ENCODE measurements at places on chromosomes 3 and 15.

GRCh38 chr3:114706591-114707232, 412.9 kb downstream of the TIGIT start:
- DNase-seq = peak; percentile 43

DNA sequence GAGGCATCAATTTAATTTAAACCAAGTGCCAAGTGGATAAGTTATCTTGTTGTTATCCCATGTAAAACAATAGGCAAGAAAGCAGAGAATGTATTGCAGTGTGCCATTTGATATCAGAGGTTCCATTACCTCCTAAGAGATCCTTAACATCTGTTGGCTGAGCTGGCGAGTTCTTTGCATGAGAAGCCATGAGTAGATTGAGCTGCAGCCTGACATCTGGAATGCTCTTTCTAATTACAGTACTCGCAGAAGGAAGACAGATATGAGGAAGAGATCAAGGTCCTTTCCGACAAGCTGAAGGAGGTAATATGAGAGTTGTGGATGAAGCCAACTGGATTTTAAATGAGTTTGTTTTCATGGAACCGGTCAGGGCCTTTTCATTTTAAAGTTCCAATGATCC, 19.4 kb downstream of the TPM1 start:
- no peak for DNase-seq

DNA sequence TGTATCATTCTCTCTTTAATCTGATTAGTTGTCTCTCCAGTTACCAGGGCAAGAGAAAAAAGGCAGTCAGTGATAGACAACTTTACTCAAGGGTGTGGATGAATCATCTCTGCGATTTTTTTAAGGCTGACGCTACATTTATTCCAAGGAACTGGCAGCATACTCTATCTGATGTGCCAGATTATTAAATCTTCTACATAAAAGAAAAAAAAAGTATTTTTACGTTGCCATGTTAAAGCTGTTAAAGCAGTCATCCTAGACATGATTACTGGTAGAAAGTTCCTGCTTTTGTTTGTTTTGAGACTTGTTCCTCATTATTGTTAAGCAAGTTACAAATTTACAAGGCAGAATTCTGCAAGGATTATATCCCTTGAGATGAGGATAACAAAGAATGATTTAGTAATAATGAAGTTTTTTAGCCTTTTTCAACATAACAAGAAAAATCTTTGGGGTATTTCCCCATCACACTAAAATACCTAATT, 121.7 kb downstream of the CBLB start:
- no peak for DNase-seq

DNA sequence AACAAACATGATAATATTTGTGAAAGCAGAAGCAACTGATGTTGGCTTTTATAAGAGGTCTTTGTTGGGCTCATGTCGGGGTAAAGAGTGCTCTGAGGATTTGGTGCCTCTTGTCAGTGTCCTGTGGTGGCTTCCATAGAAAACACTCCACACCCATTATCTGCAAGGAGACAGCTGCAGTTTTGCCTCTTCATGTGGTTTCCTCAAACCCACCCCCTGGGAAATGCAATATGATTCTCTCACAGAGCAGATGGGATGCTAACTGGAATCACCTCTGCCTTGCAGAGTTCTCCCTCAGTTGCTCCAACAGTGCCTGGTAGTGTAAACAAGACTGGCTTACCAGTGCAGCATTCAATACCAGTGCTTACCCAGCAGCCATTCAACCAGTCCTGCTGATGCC, 771.4 kb upstream of the CFAP20DC start:
- DNase-seq = no peak

- DNase-seq = no peak
These were observed 11.2 kb downstream of the PLA2G4B start for GRCh38 chr15:41849861-41850260.

DNA sequence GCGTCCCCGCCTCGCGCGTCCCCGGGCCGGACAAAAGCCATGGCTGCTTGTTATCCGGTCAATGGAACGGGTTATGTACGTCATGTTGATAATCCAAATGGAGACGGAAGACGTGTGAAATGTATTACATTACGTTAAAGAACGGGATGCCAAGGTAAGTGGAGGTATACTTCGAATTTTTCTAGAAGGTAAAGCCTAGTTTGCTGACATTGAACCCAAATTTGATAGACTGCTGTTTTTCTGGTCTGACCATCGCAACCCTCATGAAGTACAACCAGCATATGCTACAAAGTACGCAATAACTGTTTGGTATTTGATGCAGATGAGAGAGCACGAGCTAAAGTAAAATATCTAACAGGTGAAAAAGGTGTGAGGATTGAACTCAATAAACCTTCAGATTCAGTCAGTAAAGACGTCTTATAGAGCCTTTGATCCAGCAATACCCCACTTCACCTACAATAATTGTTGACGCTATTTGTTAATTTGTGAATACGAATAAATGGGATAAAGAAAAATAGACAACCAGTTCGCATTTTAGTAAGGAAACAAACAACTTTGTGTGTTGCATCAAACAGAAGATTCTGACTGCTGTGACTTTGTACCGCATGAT, 19.8 kb downstream of the WDR73 start:
- DNase-seq = no peak

- DNase-seq = peak; percentile 6
These were observed 21.0 kb upstream of the CHMP2B start for GRCh38 chr3:87206070-87206469.

- DNase-seq = no peak
These were observed 525.1 kb upstream of the GOLIM4 start for GRCh38 chr3:168620854-168621253.

DNA sequence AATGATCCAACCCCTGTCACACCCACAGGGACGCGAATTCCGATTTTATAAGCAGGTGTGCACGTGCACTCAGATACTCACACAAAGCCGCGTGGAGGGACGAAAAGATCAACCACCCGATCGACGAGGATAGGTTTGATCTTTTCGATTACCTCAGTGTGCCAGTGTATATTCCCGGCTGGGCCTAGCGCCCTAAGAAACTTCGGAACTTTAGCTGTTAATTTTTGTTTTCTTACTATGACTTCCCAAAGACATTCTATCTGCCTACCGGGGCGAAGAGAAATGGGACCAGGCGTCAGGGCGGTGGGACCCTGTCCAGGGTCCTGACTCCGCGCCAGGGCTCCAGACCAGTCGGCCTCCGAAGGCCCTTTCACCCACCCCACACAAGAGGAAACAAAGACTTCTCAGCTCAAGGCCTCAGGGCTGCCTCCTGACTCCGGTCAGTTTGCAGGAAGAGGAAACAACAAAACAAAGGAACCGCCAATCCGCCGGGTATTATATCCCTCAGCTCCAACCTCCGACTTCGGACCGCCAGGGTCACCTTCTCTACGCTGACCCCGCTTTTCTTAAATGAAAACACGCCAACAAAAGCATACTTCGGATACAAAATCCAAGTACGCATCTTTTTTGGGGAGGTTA, 6.8 kb downstream of the ONECUT1 start:
- DNase-seq = no peak

- no peak for DNase-seq
These were observed 5.6 kb upstream of the RPL14 start for GRCh38 chr3:40451551-40451950.

DNA sequence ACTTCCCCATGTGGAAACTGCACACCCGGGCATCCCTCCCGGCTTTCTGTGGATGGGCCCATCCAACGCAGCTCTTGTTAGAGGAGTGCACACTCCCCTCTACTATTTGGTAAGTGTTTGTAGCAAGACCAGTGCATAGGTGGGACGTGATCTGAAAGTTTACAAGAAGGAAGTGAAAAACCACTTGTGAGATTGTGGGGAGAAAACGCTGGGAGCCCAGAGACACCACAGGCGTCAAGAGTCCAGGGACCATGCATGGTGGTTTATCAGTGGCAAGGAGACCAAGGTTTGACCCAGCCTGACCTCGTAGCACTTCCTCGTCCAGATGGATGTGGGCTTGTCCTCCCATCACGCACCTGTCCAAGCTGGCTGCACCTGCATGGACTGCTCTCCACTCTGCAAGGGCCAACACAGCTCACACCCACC, 51.6 kb downstream of the ATP10A start:
- DNase-seq = no peak

- DNase-seq = no peak
These were observed 324.6 kb downstream of the EPHA6 start for GRCh38 chr3:97138914-97139541.

DNA sequence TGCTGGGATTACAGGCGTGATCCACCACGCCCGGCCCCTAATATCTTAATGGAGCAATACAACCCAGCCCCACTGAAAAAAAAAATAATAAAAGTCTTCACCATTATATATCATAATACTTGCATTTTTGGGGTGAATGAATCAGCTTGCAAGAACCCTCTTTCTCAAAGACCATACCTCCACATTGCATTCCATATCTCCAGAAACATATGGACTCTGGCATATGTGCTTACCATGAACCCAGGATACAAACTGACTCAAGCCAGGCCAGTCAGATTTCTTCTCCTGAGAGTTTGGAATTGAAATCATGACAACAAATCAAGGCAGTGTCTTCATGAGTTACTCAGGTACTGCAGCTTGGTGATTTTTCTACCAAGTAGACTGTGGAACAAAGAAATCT, 101.2 kb downstream of the FRMD5 start:
- DNase-seq = no peak

DNA sequence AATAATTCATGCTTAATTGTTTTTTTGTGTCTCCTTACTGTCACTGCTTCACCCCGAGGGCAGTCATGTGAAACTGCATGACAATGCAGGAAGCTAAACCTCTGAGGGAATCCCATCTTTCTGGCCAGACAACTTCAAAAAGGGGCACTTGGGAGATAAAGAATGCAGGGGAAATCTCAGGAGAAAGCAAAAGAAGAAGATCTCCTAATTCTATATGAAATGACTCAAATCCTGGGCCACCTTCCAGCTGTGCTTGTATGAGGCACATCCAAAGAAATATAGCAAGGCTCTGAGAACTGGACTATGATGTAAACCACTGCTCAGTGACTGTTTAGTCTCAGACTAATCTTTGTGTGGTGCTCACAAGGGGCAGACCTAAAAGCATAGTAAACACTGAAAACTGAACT, 22.6 kb upstream of the UMPS start:
- DNase-seq = no peak
